ENCODE measurements at places on chromosomes 4 and X. TPM values are rescaled to one million over a fixed set of nuclear protein-coding genes. Genes with fewer than 3 reads are reported as not detected.

DNA sequence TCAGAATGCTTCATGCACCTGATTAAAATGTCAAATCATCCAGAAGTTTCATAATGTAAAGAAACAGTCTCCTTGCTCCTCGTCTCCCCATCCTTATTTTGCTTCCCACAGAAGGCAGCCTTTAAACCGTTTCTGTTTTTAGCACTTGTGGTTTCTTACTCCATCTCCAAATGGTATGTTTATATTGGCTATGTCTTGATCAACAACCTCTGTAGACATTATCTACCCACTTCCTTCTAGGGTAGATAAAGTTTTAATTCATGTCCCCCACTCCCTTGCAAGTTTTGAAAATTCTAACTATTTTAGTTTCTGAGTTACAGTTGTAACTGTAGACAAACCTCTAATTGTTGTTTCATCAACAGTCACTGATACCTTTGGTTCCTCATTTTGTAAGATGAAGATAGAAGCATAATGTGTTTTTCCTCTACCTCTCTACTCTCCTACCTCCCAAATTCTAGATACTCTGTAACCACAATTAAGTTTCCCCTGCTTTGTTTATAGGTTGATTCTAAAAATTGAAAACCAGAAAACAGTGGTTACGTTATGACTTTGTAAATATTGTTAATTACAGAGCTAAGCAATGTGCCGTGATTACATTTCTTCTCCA lies 291.7 kb upstream of the GATB start:
- no peak overlapping the region for H3K27ac ChIP-seq
- DNase-seq: no peak
- H3K27me3 ChIP-seq: peaks cover 10% of the 10 kb centered on the region

DNA sequence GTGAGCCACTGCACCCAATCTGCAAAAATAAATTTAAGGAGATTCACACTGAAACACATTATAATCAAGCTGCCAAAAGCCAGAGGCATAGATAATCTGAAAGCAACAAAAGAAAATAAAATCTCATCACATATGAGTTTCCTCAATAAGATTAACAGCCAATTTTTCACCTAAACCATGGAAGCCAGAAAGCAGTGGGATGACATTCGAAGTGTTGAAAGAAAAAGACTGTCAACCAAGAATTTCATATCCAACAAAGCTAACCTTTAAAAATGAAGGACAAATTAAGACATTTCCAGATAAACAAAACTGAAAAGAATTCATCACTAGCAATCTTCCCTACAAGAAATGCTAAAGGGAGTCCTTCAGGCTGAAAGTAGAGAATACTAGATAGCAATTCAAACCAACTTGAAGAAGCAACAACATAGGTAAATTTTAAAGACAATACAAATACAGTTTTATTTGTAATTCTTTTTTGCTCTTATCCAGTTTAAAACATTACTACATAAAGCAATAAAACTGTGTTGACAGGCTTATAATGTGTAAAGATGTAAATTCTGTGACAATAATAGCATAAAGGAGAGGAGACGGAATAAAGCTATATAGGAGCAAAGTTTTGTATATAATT lies 23.1 kb upstream of the KLHL8 start:
- peaks cover 8% of the 10 kb centered on the region for H3K36me3 ChIP-seq
- no peak for DNase-seq
- H3K27ac ChIP-seq: no peak overlapping the region
- peaks cover 8% of the 10 kb centered on the region for H3K4me1 ChIP-seq
- H3K27me3 ChIP-seq: no peaks in the 10 kb centered on the region

DNA sequence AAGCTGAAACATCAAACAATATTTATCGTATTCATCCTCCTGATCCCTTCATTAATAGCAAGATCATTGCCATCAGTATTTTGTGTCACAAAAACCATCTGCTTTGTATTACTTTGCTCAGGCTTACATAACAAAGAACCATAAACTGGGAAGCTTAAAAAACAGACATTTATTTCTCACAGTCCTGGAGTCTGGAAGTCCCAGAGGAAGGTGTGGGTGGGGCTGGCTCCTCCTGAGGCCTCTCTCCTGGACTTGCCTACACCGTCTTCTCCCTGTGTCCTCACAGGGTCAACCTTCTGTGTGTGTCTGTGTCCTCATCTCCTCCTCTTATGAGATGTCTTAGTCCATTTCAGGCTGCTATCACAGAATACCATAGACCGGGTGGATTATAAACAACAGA lies 61.3 kb upstream of the MXRA5 start:
- H3K4me1 ChIP-seq: peaks cover 40% of the 10 kb centered on the region
- H3K36me3 ChIP-seq: no peaks in the 10 kb centered on the region
- no peaks in the 10 kb centered on the region for H3K27me3 ChIP-seq
- no peak overlapping the region for H3K4me3 ChIP-seq

- H3K36me3 ChIP-seq: no peaks in the 10 kb centered on the region
- H3K27me3 ChIP-seq: peaks cover 9% of the 10 kb centered on the region
- DNase-seq: no peak
- H3K4me1 ChIP-seq: no peaks in the 10 kb centered on the region
- no peak overlapping the region for H3K4me3 ChIP-seq
Measured at GRCh38 chr4:21986307-21986706, 37.7 kb upstream of the KCNIP4 start.

GRCh38 chrX:8711401-8711800 lies 20.5 kb downstream of the ANOS1 start:
- H3K27ac ChIP-seq: no peak overlapping the region
- H3K4me1 ChIP-seq: no peaks in the 10 kb centered on the region
- no peak for DNase-seq
- H3K27me3 ChIP-seq: peaks cover 3% of the 10 kb centered on the region
- H3K4me3 ChIP-seq: no peak overlapping the region

DNA sequence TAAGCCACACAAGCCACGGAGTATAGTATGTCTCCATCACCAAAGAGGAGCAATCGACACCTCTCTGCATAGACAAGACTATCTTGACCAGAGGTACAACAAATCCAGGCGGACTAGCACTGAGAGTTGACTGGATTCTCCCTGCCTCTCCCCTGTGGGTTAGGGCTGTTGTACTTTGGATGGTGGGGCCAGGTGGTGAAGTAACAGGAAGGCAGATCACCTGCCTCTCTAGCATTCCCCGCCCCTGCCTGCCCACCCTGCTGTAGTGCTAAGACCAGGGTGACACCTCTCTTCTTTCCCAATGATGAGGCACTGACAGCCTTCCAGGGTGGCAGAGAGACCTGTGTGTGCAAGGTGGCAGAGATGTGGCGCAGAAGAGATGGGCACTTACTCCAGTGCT lies 47.5 kb upstream of the TRIM2 start:
- no peak overlapping the region for H3K27ac ChIP-seq
- no peaks in the 10 kb centered on the region for H3K27me3 ChIP-seq
- H3K36me3 ChIP-seq: no peaks in the 10 kb centered on the region
- no peak overlapping the region for H3K4me3 ChIP-seq
- DNase-seq: no peak

- no peaks in the 10 kb centered on the region for H3K4me1 ChIP-seq
- H3K36me3 ChIP-seq: no peaks in the 10 kb centered on the region
- no peak for DNase-seq
Measured at GRCh38 chr4:162126729-162127128, 37.1 kb downstream of the FSTL5 start.

GRCh38 chr4:169823685-169824084 lies 65.9 kb upstream of the HPF1 start:
- no peak for DNase-seq
- peaks cover 6% of the 10 kb centered on the region for H3K27me3 ChIP-seq
- H3K4me3 ChIP-seq: no peak overlapping the region
- no peaks in the 10 kb centered on the region for H3K36me3 ChIP-seq

The P2RY8 gene
- total RNA-seq: not detected

The WNK3 gene
- 5.7 TPM for total RNA-seq

The POLA1 gene
- total RNA-seq: 12.4 TPM

The ADH4 gene
- total RNA-seq: not detected

The ANTXR2 gene
- total RNA-seq: 27.0 TPM
